ENCODE measurements at places on chromosomes 3 and 15.

- DNase-seq = no peak
These were observed 22.1 kb downstream of the PLA2G4D start for GRCh38 chr15:42072141-42072685.

DNA sequence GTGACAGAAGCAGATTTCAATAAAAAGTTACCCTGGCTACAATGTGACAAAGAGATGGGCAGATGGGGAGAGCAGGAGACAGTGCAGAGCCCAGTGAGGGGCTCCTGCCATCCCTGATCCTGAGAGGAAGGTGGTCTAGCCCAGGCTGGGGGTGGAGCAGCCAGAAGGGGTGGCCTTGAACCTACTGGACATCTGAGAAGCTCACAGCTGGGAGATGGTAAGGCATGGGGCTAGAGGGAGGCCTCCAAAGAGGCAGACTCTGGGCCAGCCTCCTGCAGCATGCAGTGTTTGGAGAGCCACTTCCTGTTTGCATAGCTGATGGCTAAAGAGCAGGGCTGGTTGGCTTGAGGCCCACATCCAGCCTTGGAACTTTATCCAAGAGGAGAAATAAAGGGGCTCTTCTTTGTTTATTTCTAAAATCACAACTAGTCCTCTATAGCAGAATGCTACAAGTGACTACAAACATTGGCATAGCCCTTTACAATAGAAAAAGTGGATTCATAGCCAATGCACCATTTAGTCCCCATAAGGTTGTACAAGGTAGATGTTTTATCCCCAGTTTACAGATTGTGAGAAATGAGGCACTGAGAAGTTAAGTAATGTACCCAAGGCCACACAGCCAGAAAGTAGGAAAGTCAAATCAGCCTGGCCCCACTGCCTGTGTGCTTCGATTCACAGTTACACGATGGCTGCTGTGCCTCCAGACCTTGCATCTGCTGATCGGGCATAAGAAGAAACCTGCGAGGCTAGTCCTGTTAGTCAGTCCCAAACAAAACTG, 4.6 kb downstream of the EFCC1 start:
- no peak for DNase-seq

DNA sequence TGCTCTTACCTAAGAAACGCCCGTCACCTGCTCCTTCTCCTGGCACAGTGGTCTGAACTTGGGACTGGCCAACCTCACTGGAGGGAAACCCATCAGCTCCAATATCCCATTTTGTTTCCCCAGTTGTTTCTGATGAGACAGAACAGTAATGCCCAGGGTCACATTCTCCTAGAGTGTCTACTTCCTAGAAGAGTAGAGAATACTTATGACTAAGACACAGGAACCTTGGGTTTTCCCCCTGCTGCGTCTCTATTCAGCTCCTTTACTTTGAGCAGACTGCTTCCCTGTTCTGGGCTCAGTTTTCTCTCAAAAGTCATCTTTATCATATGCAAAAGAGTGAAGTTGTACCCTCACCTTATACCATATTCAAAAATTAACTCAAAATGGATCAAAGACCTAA, 79.4 kb downstream of the POLR2M start:
- DNase-seq = no peak

- DNase-seq = no peak
These were observed 48.5 kb upstream of the PARL start for GRCh38 chr3:183933160-183933559.

- no peak for DNase-seq
These were observed 21.6 kb upstream of the TIGIT start for GRCh38 chr3:114272271-114272670.

GRCh38 chr3:100896994-100897393, 96.2 kb downstream of the ABI3BP start:
- DNase-seq = no peak

DNA sequence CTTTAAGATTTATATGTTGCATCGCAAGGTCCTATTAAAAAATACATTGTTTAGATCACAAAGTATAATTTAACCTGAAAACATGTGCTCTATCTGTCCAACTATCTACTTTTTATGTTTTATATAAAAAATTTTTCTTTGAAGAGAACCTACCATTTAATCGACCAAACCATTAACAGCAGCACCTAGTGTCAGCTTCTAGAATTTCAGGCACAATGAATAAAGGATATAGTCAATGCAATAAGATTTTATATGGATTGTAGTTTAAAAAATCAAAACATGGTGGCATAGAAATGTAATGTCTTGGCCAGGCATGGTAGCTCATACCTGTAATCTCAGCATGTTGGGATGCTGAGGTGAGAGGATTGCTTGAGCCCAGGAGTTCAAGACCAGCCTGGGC, 313.7 kb downstream of the GAP43 start:
- DNase-seq = no peak

DNA sequence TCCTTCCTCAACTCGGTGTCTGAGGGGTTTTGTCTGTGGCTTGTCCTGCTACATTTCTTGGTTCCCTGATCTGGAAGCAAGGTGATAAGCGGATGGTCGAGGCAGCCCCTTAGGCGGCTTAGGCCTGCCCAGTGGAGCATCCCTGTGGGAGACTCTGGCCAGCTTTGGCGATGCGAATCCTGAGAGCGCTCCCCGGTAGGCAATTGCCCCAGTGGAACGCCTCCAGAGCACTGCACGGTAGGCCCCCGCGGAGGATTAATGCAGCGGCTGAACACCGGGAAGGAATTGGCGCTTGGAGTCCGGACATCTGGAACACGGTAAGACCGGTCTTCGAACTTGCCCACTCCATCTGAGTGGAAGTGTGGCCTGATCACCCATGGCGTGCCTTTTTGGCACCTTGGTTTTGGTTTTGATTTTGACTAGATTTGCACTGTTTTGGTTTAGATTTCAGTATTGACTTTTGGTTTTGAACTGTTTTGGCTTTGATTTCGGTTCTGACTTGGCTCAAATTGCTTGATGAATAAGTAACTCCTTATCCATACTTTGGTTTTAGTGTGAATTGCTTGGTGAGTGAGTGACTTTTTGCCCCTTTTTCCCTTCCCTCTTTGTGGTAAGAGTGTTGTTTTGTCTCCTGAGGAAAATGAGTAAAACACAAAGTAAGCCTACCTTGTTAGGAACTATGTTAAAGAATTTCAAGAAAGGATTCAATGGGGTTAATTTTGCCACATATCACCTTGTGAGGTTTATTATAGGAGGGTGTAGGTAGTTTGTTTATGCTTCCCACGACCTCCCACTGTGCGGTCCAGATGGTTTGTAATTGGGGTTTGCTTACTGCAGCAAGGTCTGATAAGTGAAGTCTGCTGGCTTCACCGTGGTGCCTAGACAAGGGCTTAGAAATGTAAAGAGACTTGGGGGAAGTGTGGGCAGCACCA, 27.1 kb upstream of the GPR156 start:
- no peak for DNase-seq

DNA sequence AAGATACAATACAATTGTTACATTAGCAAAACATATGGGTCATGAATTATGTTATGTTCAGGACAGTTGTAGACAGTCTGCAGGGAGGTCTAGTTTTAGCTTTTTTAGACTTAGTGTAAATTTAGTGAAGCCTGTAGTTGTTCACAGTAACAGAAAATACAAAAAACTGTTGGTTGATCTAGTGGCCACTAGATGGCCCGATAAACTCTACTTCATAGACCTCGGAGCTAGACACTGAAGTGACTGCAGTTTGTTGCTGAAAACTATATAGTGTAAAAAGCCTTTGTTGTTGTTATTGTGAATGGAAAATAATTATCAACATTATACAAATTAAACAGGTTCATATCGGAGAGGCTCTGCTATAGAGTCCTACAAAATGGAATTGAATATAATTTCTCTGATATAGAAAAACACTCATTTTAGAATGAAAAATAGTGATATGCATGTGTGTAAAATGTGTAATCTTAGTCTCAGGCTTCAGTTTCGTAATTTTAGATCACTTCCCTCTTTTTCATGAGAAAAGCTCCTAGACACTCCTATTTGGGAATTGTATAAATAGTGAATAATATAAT, 18.3 kb downstream of the MAGEL2 start:
- no peak for DNase-seq

DNA sequence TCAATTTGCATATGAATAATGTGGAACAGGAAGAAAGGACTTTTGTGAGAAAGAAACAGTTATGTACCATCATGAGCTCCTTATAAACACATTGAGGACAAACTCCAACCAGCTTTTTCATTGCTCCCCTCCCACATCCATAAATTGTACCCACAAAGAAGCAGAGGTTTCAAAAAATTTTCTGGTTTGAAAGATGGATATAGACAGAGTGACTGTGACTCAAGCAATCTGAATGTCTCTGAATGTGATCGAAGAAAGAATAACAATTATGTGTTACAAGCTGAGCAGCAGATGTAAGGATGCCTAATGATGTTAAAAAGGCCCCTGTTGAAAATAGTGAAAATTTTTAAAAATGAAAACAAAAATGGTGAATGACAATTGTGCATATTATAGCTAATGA, 127.4 kb downstream of the TFG start:
- no peak for DNase-seq

GRCh38 chr15:89179966-89180875, 41.2 kb downstream of the RLBP1 start:
- no peak for DNase-seq

DNA sequence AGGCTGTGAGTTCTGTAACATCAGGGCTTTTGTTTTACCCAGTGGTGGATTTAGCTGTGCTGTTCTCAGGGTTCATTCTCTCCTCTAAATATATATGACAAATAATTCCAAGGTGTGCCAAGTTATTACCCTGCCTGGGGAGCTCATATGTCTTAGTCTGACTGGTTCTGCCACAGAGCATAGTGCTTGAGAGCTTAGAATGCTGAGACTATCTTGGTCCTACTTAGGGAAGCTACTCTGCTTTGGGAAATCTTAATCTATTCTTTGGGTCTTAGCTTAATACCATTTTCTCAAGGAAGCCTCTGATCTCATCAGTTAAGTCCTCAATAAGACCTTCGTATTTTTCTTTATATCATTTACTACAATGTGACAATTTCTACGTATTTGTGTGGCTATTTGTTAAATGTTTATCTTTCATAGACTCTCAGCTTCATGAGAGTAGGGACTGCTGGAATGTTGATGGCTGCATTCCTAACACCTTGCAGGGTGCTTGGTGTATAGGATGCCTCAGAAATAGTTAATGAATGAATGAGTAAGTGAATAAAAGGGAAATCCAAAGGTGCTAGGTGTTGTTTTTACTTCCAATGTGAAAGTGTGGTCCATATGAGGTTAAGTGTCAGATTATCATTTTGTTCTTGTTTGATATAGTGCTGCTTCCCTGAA, 1.8 kb downstream of the OTOL1 start:
- DNase-seq = no peak

- no peak for DNase-seq
These were observed 81.4 kb downstream of the IL12A start for GRCh38 chr3:160069986-160070385.

- no peak for DNase-seq
These were observed 499.6 kb upstream of the CCDC54 start for GRCh38 chr3:106877627-106878026.

- no peak for DNase-seq
These were observed 15.9 kb upstream of the COPG1 start for GRCh38 chr3:129233538-129233937.

DNA sequence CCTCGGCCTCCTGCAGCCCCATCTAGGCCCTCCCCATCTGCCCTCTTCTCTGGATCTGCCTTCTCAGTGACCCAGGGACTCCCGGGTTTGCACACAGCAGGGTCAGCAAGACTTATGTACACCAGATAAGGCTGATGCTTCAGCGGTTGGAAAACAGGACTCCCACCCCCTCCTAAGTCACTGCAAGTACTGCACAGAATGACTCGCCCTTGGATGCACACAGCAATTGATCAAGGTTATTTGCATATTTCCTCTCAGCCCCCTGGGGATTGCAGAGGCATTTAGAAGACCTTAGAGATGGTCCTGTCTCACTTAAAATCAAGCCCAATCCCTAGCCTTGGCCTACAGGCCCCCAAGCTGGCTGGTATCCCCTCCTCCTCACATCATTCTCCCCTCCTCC, 8.9 kb downstream of the ACAN start:
- DNase-seq = peak; percentile 62

DNA sequence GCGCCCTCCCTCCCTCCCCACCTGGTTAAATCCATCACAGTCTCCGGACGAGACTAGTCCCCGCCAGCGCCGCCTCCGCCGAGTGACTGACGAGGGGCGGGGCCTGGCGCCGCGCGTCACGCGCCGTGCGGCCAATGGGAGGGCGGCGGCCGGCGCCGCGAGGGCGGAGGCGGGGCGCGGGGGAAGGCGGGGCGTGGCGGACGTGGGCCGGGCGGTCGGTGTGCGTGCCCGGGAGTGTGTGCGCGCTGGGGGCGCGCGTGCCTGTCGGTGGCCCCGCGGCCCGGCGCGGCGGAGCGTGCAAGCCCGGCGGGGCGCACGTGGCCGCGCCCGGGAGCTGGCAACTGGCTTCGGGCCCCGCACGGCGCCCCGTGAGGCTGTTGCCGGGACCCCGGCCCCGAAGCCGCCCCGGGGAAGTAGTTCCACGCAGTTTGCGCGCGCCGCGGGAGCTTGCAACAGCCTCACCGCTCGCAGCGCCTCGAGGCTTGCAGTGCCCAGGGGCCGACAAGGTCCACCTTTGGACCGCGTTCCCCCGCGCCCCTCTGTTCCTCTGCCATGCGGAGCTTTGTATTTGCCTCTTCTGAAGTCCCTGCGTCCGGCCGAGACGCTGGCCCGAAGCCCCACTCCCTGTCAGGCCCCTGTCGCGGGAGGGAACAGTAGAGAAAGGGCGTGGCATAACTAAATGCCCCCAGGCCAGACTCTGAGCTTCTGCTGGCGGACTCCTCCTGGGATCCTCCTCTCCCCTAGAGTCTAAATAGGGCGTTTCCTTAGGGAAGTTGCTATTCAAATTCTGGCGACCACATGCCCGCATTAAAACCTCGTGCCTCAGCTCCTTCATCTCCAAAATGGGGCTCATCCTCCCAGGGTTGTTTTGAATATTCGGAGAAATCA, 400.9 kb downstream of the SHQ1 start:
- peak; percentile 57 for DNase-seq

Data from NCI-H526 (cell line).